ENCODE measurements at places on chromosomes 4 and X.

DNA sequence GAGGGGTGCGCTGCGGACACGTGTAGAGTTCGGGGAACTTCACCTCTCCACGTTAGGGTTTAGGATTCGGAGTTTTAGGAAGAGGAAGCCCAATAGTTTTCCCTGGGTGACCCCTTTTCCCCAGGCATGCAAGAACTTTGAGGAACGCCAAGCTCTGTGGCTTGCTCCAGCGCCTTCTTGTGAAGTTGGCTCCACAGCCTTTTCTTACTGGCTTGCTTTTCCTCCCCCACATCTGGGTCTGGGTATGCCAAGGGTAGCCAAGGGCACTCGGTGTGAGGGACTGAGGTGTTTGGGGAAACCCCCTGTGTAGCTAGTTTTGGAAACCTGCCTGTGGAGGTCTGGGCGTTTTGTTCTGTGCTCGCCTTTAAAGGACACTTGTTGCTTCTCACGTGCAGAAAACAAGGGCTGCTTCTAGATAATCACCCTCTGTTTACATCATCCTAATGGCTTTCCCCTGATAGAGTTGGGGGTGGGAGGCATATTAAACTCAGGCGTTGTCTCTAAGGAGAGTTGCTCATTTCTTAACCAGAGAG, 746 bp downstream of the EDNRA start:
- DNase-seq = no peak

- DNase-seq = no peak
These were observed 44.4 kb downstream of the METTL14 start for GRCh38 chr4:118729287-118730286.

DNA sequence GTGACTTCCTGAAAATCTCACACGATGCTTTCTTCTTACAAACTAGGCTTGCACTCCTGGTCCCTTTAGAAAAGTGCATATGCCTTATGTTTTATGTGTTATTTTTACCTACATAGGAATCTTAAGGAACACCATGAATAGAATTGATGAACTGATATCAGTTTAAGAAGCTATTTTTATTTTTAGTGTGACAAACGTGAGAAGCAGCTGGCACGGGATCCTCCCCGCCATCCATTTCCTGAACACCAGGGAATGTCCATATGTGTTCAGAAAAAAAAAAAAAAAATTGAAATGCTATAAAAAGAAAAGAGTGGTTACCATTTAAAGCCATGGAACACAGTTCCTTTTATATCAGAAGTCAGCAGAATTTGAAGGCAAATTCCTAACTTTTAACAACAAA, 1096.1 kb upstream of the PRKX start:
- no peak for DNase-seq

DNA sequence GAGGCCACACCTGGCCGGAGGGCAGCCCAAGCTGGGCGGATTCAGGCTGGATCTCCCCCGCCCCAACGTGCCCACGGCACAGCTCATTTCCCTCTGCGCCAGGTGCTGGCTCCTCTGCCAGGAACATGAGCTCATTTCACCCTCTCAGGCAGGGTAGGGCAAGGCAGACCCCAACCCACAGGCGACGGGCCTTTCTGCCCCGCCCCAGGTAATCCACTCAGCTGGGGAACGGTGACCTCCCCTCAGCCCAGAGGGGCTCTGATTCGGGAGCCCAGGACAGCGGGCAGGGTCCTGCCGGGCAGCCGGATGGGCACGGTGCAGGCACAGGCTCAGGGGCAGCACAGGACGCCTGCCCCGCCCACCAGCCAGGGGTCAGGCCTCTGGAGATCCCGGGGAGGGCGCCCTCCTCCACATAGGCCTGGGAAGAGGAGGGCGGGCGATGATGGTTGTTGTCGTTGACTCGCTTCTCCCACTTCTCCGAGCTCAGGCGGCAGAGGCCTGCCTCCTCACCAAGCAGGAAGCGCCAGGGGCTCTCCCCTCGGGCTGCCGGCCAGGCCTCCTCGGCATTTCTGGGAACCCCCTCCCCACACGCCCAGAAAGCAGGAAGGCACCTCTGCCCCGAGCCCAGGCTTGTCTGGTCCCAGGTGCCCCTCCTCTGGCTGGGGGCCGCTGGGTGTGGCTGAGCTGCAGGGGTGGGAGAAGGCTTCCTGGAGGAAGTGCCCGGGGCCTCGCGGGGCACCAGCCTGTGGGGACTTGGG, 31.1 kb downstream of the TACC3 start:
- no peak for DNase-seq

- no peak for DNase-seq
These were observed 155.8 kb downstream of the NWD2 start for GRCh38 chr4:37400241-37400881.

GRCh38 chr4:104989371-104989770, 157.3 kb upstream of the TET2 start:
- no peak for DNase-seq

GRCh38 chr4:130484826-130485225, 1388.9 kb downstream of the C4orf33 start:
- DNase-seq = no peak

DNA sequence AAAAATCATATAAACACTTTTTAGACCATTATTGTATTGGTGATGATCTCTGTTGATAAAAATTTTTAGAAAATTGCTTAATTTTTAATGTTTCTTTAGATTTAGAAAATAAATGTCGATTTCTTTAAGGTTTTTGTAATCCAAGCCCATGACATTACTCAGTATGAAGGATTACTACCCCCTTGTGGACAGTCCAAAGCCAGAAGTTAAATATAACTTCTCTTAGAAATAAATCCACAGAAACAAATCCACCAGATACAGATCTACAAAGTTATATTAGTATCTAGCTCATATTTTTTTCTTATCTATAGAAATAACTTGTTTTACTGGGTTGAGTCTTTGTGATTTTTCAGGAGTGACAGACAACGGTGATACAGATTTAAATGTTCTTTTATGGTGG, 18.9 kb downstream of the TIFA start:
- no peak for DNase-seq

DNA sequence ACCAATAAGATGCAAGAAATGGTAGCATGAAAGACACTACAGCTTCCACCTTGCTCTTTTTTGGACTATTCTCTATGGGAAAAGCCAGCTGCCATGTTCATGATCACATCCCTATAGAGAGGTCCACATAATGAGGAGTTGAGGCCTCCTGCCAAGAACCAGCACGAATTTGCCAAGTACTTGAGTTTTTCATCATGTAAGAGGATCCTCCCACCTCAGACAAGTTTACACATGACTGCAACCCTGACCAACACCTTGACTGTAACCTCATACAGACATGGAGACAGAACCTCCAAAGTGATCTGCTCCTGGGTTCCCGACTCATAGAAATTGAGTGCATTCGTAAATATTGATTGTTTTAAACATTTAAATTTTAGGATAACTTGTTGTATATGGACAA, 135.2 kb upstream of the TSPAN5 start:
- DNase-seq = no peak

DNA sequence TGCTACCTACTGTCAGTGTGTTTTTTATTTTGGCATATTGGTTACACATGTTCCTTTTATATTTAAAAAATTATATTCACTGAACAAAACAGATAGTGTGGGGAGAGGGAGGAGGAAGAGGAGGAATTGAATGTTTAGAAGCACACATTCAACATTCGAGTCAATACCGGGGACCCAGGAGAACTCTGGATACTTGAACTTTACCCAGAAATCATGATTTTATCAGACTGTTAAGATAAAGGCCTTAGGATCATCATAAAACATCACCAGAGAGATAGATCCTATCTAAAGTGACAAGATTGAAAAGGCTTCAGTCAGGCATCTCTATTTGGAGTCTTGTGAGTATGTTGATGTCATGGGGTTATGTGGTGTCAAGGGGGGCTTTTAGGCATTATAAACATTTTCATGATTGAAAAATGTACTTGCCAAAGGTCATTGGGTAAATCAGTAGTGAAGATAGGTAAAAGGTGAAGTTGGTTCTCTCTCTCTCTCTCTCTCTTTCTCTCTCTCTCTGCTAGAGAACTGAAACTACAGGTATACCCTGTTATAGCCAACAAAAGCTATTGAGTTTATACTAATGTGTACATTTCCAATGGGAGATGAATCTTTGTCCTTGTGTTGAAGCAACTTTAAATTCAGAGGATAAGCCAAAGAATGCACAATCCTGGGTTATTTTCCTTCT, 16.9 kb upstream of the RGN start:
- no peak for DNase-seq

GRCh38 chr4:100428051-100428450, 89.8 kb downstream of the EMCN start:
- no peak for DNase-seq

DNA sequence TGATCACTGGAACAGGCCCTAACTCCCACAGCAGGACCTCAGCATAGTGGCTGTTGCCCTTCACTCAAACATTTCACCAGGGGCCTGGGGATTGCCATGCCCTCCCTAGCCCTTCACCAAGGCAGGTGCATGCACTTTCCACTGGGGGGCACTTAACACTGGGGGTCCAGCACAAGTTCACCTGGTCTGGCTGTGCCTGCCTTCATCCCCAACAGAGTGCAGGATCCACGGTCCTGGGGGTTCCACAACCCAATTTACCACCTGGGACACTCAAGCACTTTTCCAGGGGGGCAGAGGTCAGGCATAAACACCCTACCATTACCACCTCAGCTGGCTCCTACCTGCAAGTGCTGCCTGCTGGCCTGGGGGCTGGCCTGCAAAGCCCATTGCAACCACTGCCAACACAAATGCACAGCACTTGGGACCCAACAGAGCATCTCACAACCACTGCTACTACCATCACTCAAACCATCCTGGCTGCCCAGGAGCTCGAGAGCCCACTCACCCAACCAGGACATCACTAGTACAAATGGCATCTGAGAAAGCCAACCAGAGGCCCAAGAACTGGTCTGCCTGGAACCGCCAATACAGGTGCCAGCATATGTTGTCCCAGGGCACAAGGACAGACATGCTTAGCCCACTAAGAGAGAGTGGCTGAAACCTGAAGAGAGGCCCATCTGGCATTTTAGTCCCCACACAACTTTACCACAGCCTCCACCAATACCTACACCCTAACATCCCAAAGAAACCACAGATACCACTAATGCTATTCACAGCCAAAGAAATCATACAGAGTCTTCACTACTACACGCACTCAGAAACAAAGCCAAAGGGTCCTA, 43.1 kb downstream of the NAT8L start:
- no peak for DNase-seq

- DNase-seq = no peak
These were observed 2182.9 kb upstream of the TENM3 start for GRCh38 chr4:180060159-180060889.

DNA sequence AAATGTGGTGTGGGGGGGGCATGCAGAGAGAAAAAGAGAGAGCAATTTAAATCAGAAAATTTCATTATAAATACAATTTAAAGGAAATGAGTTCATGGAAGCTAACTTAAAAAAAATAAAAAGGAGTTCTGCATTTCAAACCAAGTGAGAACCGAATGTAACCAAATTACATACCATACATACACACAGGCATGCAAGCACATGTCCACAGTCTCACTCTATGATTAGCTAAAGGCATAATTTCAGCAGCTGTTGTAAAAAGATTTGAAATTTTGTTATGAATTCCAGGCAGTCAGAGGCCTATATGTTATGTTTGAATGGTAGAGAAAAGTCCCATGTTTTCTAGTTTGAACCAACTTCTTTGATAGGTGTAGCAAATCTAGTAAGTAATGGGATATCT, 611.6 kb upstream of the ADGRL3 start:
- no peak for DNase-seq
